CD4-positive, alpha-beta T cell treated with Interleukin-4 for 4 hours (primary cell): ENCODE measurements at places on chromosomes 11 and 22.
A peak's percentile ranks its signal among the peaks of the same experiment; 100 is the strongest.

GRCh38 chr22:23591201-23591791 lies 11.2 kb upstream of the IGLL1 start:
- DNase-seq = peak; percentile 31

GRCh38 chr22:41398921-41399320 lies 17.2 kb downstream of the TEF start:
- DNase-seq = no peak

GRCh38 chr11:113261709-113262475 lies 52.5 kb upstream of the TTC12 start:
- no peak for DNase-seq

- no peak for DNase-seq
These were observed 14.3 kb downstream of the PISD start for GRCh38 chr22:31647523-31648320.

GRCh38 chr11:105700271-105700670 lies 90.4 kb downstream of the GRIA4 start:
- no peak for DNase-seq
